ENCODE measurements at places on chromosomes 16 and 17.

DNA sequence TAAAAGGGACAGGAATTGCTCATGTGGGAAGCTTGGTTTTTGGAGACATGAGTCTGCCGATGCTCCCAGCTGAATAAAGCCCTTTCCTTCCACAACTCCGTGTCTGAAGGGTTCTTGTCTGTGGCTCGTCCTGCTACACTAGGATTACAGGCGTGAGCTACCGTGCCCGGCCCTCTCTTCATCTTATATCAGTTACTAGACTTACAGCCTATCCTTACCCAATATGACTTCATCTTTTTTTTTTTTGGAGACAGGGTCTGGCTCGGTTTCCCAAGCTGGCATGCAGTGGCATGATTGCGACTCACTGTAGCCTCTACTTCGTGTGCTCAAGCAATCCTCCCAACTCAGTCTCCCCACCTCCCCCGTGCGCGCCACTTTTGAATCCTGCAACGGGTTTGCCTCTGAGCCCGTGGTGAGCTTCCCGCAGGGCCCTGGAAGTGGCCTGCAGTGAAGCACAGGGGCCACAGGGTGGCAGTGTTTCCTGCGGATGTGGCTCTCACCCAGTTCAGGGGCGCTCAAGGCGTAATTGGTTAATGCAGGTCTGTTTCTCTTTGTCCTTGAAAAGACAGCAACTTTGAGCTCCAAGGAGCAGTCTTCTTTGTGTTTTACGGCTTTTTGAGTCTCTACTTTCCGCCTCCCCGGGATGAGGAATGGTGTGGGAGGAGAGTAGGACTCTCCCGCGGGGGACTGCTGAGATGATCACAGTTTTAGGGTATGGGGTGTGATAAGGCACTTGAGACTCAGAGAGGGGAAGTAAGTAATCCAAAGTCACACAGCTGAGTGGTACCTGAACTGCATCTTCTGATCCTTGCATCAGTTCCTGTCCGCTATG is 22.7 kb upstream of the GPRC5B start:
- peak; percentile 35 for DNase-seq

DNA sequence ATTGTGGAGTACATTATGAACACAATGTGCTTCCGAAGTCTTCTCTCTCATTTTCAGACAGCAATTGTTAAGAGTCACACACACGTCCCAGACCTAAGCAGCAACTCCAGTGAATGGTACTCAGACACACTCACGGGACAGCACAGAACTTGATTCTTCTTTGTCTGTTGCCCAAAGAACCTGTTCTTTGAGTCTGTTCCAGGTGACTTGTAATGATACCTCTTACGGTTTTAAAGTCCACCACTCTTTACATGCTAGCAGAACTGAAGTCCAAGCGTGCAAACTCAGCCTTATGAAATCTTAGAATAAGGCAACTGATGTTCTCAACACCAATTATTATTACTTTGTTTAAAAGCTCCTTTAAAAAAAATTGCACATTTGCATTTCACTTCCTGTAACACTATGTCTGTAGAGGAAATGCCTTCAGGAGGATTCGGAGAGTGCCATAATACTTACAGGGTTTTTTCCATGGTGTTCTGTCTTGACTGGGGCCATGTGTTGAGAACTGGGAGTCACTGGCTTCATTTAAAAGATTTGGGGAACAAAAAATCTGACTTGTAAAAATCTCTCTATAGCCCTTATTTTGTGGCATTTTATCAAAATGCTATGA is 48.1 kb downstream of the MARF1 start:
- DNase-seq, result no peak

- peak; percentile 30 for DNase-seq
These were observed at the start of gene ABR for GRCh38 chr17:1179818-1180742. TSS of gene ABR (minus strand) at chr17:1179981. CDS start at chr17:1179727, 254 bp downstream.

DNA sequence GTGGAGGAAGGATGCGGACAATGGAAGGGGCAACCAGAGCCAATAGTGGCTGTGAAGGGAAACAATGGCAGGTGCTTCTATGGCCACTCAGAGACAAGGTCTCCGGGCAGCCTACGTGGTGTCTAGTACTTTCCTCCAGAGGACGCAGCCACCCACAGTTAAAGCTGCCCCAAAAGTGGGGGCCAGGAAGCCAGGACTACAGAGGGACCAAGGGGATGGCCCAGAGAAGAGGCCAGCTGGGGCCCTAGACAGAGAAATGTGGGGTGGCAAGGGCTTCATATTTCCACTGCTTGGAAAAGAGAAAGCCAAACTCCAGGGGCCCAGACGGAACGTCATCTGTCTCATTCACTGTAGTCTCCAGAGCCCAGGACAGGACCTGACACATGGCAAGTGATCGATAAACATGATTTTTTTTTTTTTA is 837 bp upstream of the PER1 start:
- no peak for DNase-seq

GRCh38 chr17:49896860-49897259 is 49.0 kb upstream of the TAC4 start:
- DNase-seq, result no peak

DNA sequence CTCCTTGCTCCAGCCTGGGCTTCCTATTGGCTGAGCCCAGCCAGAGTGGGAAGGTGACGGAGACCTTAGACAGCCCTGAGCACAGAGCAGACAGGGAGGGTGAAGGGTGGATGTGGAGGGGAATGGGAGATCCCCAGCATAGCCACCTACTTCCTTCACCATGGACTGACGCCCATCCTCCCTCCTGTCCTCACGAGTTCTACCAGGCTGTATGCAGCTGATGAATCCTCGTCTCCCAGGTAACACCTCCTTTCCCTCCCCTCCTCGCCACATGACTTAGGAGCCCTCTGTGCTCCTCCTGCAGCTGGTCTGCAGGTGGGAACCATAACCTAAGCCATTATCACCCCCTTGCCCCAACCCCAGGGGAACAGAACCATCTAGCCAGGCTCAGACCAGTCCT is 9.0 kb upstream of the CRHR1 start:
- no peak for DNase-seq

DNA sequence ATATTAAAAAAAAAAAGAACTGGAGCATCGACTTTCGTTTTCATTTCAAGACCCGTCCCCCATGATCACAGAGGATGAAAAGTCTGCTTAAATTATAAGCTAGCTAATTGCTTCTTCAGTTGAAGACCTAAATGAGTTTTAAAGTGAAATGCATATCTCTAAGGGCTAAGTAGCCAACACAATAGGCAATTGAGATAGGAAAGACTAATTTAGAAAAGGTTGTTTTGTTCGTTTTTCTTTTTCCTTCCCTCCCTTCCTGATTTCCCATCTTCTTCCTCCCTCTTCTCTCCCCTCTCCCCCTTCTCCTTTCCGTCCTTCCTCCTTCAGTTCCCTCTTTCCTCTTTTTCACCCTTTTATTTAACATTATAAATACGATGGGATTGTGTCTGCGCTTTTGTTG is 377.2 kb downstream of the WWOX start:
- no peak for DNase-seq

DNA sequence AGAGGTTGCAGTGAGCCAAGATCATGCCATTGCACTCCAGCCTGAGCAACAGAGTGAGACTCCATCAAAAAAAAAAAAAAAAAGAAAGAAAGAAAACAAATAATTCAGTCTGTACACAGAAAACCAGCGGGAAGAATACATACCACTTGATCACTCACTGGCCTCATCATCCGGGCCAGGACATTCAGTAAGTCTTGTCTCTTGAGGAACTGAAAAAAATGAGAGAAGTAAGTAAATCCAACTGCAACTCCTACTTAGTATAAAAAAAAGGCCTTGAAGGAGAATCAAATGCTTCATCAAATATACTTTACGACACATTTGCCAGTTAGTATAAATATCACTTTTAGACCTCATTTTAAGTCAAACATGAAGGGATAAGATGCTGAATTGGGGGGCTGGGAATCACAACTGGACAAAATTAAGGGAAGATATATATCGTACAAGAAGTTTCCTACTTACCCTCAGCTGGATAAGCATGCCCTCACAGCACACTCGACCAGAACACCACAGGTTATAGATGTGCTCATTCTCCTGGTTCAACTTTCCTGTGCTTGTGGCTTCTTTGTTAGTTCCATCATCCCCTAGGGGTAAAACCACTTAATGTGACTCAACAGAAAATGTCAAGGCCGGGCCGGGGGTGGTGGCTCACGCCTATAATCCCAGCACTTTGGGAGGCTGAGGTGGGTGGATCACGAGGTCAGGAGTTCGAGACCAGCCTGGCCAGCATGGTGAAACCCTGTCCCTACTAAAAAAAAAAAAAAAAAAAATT is 12.4 kb downstream of the CCDC47 start:
- DNase-seq, result peak; percentile 9

- no peak for DNase-seq
These were observed 52.4 kb upstream of the ALOX12 start for GRCh38 chr17:6943406-6943805.

DNA sequence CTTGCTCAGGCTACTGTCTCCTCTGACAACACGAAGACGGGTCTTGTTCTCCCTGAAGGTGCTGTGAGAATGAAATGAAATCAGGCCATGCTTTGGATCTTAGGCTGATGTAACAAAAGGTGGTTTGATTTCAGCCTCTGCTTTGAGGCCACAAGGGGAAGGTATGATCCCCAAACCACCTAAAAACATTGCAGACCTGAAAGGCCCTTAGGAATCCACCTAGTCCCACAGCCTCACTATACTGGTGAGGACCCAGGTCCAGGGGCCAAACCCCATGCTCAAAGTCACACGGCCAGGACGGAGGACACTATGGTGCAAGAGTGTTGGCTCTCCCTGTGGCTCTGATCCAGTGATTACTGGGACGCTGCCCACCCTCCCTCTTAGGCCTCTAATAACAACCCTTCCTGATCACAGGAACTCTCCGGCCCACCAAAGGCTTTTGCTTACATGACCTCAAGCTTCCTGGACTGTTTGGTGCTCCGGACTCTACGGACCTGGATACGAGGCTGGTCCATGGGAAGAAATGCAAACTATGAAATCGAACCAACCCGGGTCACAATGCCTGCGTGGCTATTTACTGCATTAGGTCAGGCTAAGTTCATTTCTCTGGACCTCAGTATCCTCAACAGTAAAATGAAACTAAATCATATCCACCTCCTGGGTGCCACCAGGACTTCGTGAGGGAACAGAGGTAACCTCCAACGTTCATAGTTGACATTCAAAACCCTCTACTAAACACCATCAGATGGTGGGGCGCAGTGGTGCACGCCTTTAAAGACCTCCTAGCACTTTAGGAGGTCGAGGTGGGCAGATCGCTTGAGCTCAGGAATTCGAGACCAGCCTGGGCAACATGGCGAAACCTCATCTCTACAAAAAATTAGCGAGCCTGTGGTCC is 1.5 kb downstream of the TRIM25 start:
- DNase-seq, result no peak

- DNase-seq, result no peak
These were observed 6.6 kb upstream of the ZNF263 start for GRCh38 chr16:3276679-3277078.

GRCh38 chr16:76265434-76266045 is 11.7 kb upstream of the CNTNAP4 start:
- no peak for DNase-seq

GRCh38 chr16:84788920-84789391 is 30.8 kb upstream of the CRISPLD2 start:
- DNase-seq, result no peak

DNA sequence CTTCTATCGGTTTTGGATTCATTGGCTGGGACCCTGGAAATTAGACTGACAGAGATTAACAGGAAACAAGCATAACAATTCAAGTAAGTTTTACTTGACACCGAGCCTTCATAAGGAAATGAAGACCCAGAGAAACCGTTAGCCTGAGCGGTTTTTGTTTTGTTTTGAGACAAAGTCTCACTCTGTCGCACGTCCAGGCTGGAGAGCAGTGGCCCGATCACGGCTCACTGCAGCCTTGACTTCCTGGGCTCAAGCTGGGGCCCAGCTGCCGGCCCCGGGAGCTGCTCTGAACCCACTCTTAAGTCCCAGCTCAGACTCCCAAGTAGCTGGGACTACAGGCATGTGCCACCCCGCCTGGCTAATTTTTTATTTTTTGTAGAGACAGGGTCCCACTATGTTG is 321.3 kb downstream of the SEC14L1 start:
- DNase-seq, result no peak

GRCh38 chr16:27251541-27252205 is 16.9 kb downstream of the NSMCE1 start:
- no peak for DNase-seq

DNA sequence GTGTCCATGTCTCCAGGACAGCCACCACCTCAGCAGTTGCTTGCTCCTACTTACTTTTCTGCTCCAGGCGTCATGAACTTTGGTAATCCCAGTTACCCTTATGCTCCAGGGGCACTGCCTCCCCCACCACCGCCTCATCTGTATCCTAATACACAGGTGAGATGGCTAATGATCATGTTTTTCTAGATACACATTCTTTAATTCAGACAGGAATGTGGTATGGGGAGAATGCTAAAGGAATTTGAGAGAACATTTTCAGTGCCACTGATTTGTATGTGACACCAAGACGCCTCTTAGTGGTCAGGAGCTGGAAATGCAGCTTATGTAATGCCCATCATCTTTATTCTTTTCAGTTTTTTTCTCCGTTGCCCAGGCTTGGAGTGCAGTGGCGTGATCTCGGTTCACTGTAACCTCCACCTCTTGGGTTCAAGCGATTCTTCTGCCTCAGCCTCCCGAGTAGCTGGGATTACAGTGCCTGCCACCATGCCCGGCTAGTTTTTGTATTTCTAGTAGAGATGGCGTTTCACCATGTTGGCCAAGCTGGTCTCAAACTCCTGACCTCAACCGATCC is 8.9 kb upstream of the RAPGEFL1 start:
- DNase-seq, result no peak
